ENCODE measurements at places on chromosomes 6 and 20.
A peak's percentile ranks its signal among the peaks of the same experiment; 100 is the strongest.

DNA sequence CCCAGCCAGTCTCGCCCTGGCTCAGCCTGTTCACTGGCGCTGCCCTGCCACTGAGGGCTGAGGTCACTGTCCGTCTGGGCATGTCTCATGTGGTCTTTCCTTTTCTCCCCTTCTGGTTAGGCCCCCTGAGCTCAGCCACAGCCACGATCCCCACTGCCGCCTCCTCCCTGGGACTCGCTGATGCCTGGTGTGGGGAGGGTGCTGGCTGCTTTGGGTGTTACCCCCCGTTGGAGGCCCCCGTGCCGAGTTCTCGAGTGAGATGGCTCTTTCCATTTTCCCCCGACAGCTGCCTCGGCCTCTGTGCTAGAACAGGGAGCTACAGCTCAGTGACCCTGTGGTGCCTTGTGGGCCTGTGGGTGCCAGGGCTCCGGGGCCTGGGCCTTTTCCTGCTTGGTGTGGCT, 14.9 kb upstream of the TCFL5 start:
- DNase-seq = no peak

- DNase-seq = peak; percentile 15
These were observed 43.2 kb downstream of the RANBP9 start for GRCh38 chr6:13668291-13668928.

DNA sequence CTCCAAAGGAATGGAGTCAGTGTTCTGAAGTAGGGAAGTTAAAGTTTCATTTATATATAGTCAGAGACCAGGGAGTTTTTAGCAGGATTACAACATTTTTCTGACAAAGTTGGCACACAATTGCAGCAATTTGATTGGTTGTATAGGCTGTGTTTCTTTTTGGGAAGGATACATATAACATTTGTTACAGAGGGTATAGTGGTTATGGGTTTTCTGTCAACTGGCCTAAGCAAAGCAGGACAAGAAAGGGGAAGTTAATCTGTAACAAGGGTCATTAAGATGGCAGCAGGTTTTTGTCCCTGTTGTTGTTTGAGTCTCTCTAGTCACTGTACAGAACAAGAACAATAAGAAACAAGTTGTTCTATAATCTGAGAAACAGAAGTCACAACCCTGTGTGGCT, 41.4 kb downstream of the TPD52L1 start:
- no peak for DNase-seq

- no peak for DNase-seq
These were observed 794.6 kb downstream of the TFAP2A start for GRCh38 chr6:9620263-9620662.

GRCh38 chr20:44125332-44126127, 61.5 kb downstream of the JPH2 start:
- DNase-seq = no peak

All from mesendoderm (in vitro differentiated cells).